Dermis microvascular lymphatic vessel endothelial cell (primary cell): ENCODE measurements at places on chromosomes 6 and 20. TPM values are rescaled to one million over a fixed set of nuclear protein-coding genes. Genes with fewer than 3 reads are reported as not detected.

SIRPB2 gene
- total RNA-seq = 0.13 and 0.38 TPM in 2 replicates

SLC17A2 gene
- total RNA-seq = not detected in 2 replicates

MOXD1 gene
- under 0.01 TPM in 2 replicates for total RNA-seq

ARMH2 gene
- not detected in 2 replicates for total RNA-seq

OGFRL1 gene
- total RNA-seq = 3.2 and 4.6 TPM in 2 replicates

TREM1 gene
- 0.13 TPM in 1 of 2 replicates, not detected in the other for total RNA-seq

DPPA5 gene
- total RNA-seq = not detected in 2 replicates

ULBP2 gene
- 1.0 and 1.4 TPM in 2 replicates for total RNA-seq

HLA-A gene
- 519 and 1,118 TPM in 2 replicates for total RNA-seq

TFEB gene
- total RNA-seq = 5.5 and 7.6 TPM in 2 replicates

PNISR gene
- 27.7 and 37.3 TPM in 2 replicates for total RNA-seq

KIF25 gene
- total RNA-seq = under 0.01 TPM in 1 of 2 replicates, not detected in the other

SUMO4 gene
- 0.26 and 1.0 TPM in 2 replicates for total RNA-seq

LY86 gene
- not detected in 2 replicates for total RNA-seq

DDO gene
- total RNA-seq = 3.3 and 3.8 TPM in 2 replicates

CDSN gene
- under 0.01 TPM in 1 of 2 replicates, not detected in the other for total RNA-seq

SMLR1 gene
- not detected in 2 replicates for total RNA-seq

CCM2L gene
- total RNA-seq = 17.3 and 27.6 TPM in 2 replicates

BYSL gene
- total RNA-seq = 14.8 and 18.8 TPM in 2 replicates

LY6G6C gene
- not detected in 2 replicates for total RNA-seq

TBP gene
- 6.3 and 8.7 TPM in 2 replicates for total RNA-seq

SLC22A23 gene
- 29.4 and 52.6 TPM in 2 replicates for total RNA-seq

KIAA1586 gene
- total RNA-seq = 10.5 and 11.0 TPM in 2 replicates

CLPSL2 gene
- not detected in 2 replicates for total RNA-seq

FAM217A gene
- not detected in 2 replicates for total RNA-seq

CLPSL1 gene
- total RNA-seq = not detected in 2 replicates

THEMIS gene
- total RNA-seq = not detected in 2 replicates

CARMIL1 gene
- total RNA-seq = 0.77 and 5.1 TPM in 2 replicates

PI16 gene
- 0.13 TPM in 1 of 2 replicates, not detected in the other for total RNA-seq

ENPP5 gene
- total RNA-seq = under 0.01 TPM in 1 of 2 replicates, not detected in the other

DSTN gene
- 110 and 126 TPM in 2 replicates for total RNA-seq

MATN4 gene
- total RNA-seq = under 0.01 TPM in 2 replicates

RNF144B gene
- total RNA-seq = 12.0 and 13.9 TPM in 2 replicates

HLA-G gene
- not detected in 2 replicates for total RNA-seq

BPIFB2 gene
- total RNA-seq = not detected in 2 replicates

LIN28B gene
- under 0.01 TPM in 1 of 2 replicates, not detected in the other for total RNA-seq

TP53INP2 gene
- 3.3 and 6.7 TPM in 2 replicates for total RNA-seq

TCF15 gene
- total RNA-seq = 0.76 and 0.77 TPM in 2 replicates

PBOV1 gene
- total RNA-seq = not detected in 2 replicates

MBOAT1 gene
- 14.8 and 35.7 TPM in 2 replicates for total RNA-seq

KIF6 gene
- total RNA-seq = 0.13 and 0.38 TPM in 2 replicates

CYP24A1 gene
- total RNA-seq = not detected in 2 replicates

ABHD16B gene
- total RNA-seq = not detected in 2 replicates
